HCT116 (cell line): ENCODE measurements at places on chromosomes 2 and 18. TPM values are rescaled to one million over a fixed set of nuclear protein-coding genes. Genes with fewer than 3 reads are reported as not detected.

DNA sequence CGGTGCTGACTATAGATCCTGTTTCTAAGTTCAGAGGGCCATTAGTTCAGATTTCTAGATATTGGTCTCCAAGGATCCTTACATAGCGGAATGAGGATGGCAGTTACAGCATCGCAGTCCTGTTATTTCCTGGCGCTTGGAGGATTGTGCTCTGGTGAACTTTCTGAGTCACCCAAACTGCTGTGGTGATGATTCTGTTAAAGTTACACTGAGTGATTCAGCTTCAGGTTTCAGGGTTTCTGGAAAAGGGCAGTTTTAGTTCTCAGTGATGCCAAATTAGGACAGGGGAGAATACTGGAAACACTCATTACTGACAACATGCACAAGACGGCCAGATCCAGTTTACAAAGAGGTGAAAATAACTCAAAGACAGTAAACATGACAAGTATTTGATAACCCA is 52.1 kb upstream of the ANKRD62 start:
- DNase-seq, result no peak

GRCh38 chr2:234632527-234633391 is 135.9 kb upstream of the ARL4C start:
- no peak for DNase-seq

GRCh38 chr18:13460946-13461345 is 242.4 kb downstream of the LDLRAD4 start:
- no peak for DNase-seq

Gene SCYGR4
- total RNA-seq, result not detected

DNA sequence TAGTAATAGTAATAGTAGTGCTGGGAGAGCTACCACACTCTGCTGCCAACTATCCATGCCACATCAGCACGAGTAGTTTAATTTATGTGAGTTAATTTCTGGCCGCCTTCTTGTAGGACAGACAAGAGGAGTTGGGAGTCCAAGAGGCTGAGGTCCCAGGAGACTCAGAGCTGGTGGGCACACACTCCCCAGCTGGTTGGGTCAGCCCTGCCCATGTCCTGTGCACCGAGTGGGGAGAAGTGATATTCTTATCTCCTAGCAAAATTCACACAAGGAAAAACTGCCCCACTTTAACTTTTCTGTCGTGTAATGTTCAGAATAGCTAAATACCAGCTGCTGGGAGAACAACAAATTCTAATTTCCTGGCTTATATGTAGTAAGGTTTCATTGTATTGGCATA is 15.2 kb upstream of the MAP4K4 start:
- DNase-seq, result no peak

- DNase-seq, result no peak
Measured at GRCh38 chr18:36601316-36601715, 227.5 kb downstream of the TPGS2 start.

Gene CDH2
- 0.15 TPM for total RNA-seq

DNA sequence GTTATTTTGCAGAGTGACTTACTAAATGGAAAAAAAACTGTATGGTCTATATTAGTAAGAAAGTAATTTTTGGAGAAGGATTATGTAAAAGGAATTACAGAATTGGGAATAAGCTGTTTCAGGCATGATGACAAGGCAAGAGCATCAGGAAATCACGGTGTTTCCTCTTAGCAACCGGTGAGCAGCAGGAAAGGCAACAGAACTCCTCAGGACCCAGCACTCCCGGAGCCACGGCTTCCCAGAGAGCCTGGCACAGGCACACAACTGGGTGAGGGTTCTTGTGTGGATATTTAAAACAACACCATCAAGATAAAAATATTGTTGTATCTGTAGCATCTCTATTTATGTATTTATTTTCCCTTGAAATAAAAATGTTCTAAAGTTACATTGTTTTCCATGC is 34.4 kb downstream of the CYP27C1 start:
- DNase-seq, result no peak

- no peak for DNase-seq
Measured at GRCh38 chr18:24138409-24138788, 463 bp upstream of the CABYR start.

Gene PDK1
- 21.3 TPM for total RNA-seq

Gene SIGLEC15
- not detected for total RNA-seq

- DNase-seq, result no peak
Measured at GRCh38 chr2:241073166-241074064, 28.7 kb downstream of the MTERF4 start.

Gene CD8A
- 0.76 TPM for total RNA-seq

Gene ADD2
- total RNA-seq, result 0.15 TPM

- no peak for DNase-seq
Measured at GRCh38 chr18:36576339-36576738, 252.5 kb downstream of the TPGS2 start.

Gene FSIP2
- total RNA-seq, result not detected

DNA sequence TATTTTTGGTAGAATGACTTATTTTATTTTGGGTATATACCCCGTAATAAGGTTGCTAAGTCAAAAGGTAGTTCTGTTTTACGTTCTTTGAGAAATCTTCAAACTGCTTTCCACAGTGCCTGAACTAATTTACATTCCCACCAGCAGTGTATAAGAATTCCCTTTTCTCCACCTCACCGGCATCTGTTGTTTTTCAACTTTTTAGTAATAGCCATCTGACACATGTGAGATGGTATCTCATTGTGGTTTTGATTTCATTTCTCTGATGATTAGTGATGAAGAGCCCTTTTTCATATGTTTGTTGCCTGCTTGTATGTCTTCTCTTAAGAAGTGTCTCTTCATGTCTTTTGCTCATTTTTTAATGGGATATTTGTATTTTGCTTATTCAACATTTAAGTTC is 215.2 kb upstream of the TFPI start:
- DNase-seq, result no peak
